ENCODE measurements at places on chromosomes 1 and 21. TPM values are rescaled to one million over a fixed set of nuclear protein-coding genes. Genes with fewer than 3 reads are reported as not detected.

GRCh38 chr1:6446665-6447015 is 19.3 kb downstream of the TNFRSF25 start:
- no peak for DNase-seq

GRCh38 chr1:23801338-23801748 is 789 bp upstream of the GALE start:
- DNase-seq = no peak

DNA sequence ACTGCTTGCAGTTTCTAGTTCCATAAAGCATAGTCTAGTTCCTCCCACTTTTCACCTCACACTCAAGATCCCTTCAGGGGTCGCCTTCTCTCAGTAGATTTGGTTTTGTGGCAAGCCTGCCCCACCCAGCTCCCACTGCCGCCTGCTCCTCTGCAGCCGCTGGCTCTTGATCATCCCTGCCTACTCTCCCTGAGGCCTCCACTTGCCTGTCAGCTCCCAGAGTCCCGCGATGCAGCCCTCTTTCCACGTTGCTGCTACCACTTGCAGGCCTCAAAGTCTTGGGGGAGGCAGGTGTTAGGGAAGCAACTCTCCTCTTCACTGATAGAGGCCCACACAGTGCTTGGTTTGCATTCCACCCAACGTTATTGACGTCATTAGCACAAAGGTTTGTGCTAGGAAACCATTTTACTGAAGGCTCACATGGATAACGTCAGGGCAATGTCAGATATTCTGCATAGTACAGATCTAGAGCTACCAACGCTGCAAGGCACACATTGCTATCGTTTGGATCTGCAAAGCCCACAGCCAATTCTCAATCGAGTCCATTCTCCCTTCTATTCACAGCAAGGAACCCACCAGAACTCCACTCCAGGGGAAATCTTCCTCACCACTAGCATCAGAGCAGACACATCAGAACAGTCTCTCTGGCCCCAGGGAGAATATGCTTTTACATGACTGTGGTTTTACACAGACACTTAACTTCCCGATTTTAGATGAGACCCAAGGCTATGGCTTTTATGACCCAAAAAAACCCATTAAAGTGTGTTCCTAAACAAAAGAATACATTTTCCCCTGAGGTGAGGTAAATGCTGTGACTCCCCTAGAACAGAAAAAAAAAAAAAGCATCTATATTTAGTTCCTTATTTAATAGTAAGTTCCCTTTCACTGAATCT is 519.5 kb upstream of the CAMK1G start:
- no peak for DNase-seq

FGR gene
- 0.41 TPM for total RNA-seq

SAMSN1 gene
- 0.14 TPM for total RNA-seq

- DNase-seq = no peak
Observed at GRCh38 chr1:190147616-190148015, 330.0 kb downstream of the BRINP3 start.

DNA sequence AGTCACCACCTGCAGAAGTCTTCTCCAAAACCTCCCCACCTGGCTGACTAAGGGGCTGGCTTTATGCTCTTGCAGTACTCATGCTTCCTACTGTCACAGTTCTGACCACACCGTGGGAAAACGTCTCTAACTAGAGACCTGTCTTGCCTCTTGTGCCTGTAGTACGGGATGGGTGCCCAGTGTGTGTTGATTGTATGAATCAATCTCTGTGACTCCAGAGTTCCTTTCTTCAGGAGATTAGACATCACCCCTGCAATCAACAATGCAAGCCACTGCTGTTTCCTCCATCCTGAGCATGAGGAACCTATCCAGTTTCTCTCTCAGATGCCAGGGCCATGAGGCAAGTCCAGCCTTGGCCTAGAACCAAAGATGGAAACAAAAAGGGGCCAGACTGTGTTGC is 64.1 kb downstream of the LRRN2 start:
- no peak for DNase-seq

DLGAP3 gene
- 0.82 TPM for total RNA-seq

FMO1 gene
- total RNA-seq = not detected

- DNase-seq = no peak
Observed at GRCh38 chr1:54767526-54767925, 3.2 kb upstream of the PARS2 start.

CTTNBP2NL gene
- total RNA-seq = 45.9 TPM

Measured in kidney epithelial cell (primary cell).